Panc1 (cell line): ENCODE measurements at places on chromosomes 1 and 21. TPM values are rescaled to one million over a fixed set of nuclear protein-coding genes. Genes with fewer than 3 reads are reported as not detected.

Gene SNAPIN
- total RNA-seq: 46.8 TPM

Gene S100A7A
- total RNA-seq: not detected

Gene TDRD10
- not detected for total RNA-seq

Gene KRTAP19-3
- not detected for total RNA-seq

Gene CA6
- not detected for total RNA-seq

Gene MX2
- total RNA-seq: 56.7 TPM

Gene SLC41A1
- total RNA-seq: 33.3 TPM

Gene PTGER3
- total RNA-seq: 0.08 TPM

Gene CYP4X1
- 1.3 TPM for total RNA-seq

Gene FCRL5
- total RNA-seq: not detected

Gene ILDR2
- total RNA-seq: 0.08 TPM

Gene OR2L2
- not detected for total RNA-seq

Gene TLR5
- 0.21 TPM for total RNA-seq

Gene RAB25
- not detected for total RNA-seq

Gene OR6N2
- total RNA-seq: not detected

Gene GSTM3
- 93.1 TPM for total RNA-seq

Gene CCDC190
- not detected for total RNA-seq

Gene LAMB3
- total RNA-seq: 0.85 TPM

Gene C1QB
- 0.33 TPM for total RNA-seq

Gene PBX1
- total RNA-seq: 2.0 TPM

Gene CYP4Z1
- total RNA-seq: not detected

Gene LCE6A
- total RNA-seq: not detected

Gene BGLAP
- total RNA-seq: 0.67 TPM

Gene MROH9
- total RNA-seq: not detected

Gene PROK1
- not detected for total RNA-seq

Gene DOP1B
- total RNA-seq: 31.0 TPM

Gene OXCT2
- 1.9 TPM for total RNA-seq

Gene LIN28A
- total RNA-seq: 0.64 TPM

Gene ATF6
- 16.4 TPM for total RNA-seq

Gene FRRS1
- 1.2 TPM for total RNA-seq

Gene LELP1
- total RNA-seq: not detected

Gene SH2D2A
- 0.69 TPM for total RNA-seq

Gene USH2A
- total RNA-seq: not detected
